Activated B cell treated with CpG ODN at 0.5 μM for 24 hours (primary cell): ENCODE measurements at places on chromosomes 2 and 18.

- H3K36me3 ChIP-seq = no peaks in the 10 kb centered on the region
- H3K4me3 ChIP-seq = no peak overlapping the region
- H3K27ac ChIP-seq = no peak overlapping the region
- peaks cover 4% of the 10 kb centered on the region for H3K27me3 ChIP-seq
- DNase-seq = no peak
Measured at GRCh38 chr2:120779781-120780283, 44.2 kb downstream of the GLI2 start.

DNA sequence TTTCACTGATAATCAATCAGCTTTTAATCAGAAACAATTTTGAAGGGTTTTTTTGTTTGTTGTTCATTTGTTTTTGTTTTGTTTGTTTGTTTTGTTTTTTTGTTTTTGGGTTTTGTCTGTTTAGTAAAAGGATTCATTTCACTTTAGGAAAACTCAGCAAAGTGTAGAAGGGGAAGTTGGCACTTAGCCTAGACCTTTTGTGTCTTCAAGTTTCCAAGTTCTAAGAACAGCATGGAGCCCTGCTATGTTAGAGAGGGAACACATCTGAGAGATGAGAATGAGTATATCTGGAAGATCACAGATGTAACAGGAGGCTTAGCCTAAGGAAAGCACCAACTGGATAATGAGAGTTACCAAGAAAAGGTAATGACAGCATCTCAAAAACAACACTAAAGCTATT lies 501.5 kb downstream of the ERBB4 start:
- no peaks in the 10 kb centered on the region for H3K27me3 ChIP-seq
- DNase-seq = no peak
- H3K36me3 ChIP-seq = no peaks in the 10 kb centered on the region
- no peak overlapping the region for H3K27ac ChIP-seq
- no peaks in the 10 kb centered on the region for H3K4me1 ChIP-seq
- H3K4me3 ChIP-seq = no peak overlapping the region

DNA sequence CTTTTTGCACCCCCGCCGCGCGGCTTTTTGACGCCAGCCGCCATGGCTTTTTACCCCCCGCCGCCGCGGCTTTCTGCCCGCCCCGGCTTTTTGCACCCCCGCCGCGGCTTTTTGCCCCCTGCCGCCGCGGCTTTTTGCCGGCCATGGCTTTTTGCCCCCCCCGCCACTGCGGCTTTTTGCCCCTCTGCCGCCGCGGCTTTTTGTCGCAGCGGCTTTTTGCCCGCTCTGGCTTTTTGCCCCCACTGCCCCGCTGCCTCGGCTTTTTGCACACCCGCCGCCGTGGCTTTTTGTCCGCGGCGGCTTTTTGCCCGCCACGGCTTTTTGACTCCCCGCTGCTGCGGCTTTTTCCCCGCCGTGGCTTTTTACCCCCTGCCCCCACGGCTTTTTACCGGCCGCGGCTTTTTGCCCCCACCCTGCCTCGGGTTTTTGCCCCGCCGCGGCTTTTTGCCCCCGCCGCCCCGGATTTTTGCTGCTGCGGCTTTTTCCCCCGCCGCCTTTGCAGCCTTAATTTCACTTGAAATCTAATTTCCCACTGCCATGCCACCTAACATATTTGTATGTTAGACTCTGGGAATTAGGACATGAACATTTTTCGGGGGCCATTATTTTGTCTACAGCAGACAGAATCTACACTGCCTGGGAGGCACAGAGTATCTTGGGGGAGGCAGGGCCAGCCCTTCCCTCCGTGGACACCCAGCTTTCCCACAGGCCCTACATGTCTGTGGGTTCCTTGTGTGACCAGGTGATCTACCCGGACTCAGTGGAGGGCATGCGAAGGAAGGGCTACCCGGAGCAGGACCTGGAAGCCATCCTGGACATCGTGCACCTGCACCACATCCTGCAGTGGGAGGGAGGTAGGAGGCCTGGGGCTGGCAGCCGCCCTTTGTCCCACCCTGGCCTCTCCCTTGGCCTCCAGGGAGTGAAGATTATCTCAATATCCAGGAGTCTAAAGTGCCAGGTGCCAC lies 3031.0 kb upstream of the TEKT4 start:
- no peak overlapping the region for H3K27ac ChIP-seq
- H3K4me1 ChIP-seq = peaks cover 3% of the 10 kb centered on the region
- no peak for DNase-seq
- H3K4me3 ChIP-seq = no peak overlapping the region

- H3K4me1 ChIP-seq = no peaks in the 10 kb centered on the region
- no peak overlapping the region for H3K4me3 ChIP-seq
Measured at GRCh38 chr2:102336502-102336945, 19.1 kb upstream of the IL18R1 start.
